ENCODE measurements at places on chromosomes 5 and 9. TPM values are rescaled to one million over a fixed set of nuclear protein-coding genes. Genes with fewer than 3 reads are reported as not detected.

NOTCH1 gene
- 124 TPM for total RNA-seq

FOXD4L5 gene
- total RNA-seq: not detected

SLC27A6 gene
- total RNA-seq: 0.35 TPM

FBXL7 gene
- 1.2 TPM for total RNA-seq

NIPAL4 gene
- 14.9 TPM for total RNA-seq

ZNF879 gene
- 1.3 TPM for total RNA-seq

HMGXB3 gene
- 30.3 TPM for total RNA-seq

C7 gene
- total RNA-seq: not detected

Measured in airway epithelial cell (primary cell).